ENCODE measurements at places on chromosomes 5 and 9. TPM values are rescaled to one million over a fixed set of nuclear protein-coding genes. Genes with fewer than 3 reads are reported as not detected.

The SPINK4 gene
- not detected for total RNA-seq

The FOXD4L5 gene
- total RNA-seq = 0.06 TPM

The RFK gene
- 29.0 TPM for total RNA-seq

The KCTD16 gene
- 0.01 TPM for total RNA-seq

The STC2 gene
- 49.1 TPM for total RNA-seq

The GRIN3A gene
- not detected for total RNA-seq

The IFNB1 gene
- total RNA-seq = not detected

The LCN9 gene
- not detected for total RNA-seq

The TSSK1B gene
- not detected for total RNA-seq

The TAF11L5 gene
- total RNA-seq = not detected

The AFF4 gene
- total RNA-seq = 23.3 TPM

The CATSPER3 gene
- 0.15 TPM for total RNA-seq

The TEK gene
- total RNA-seq = 0.15 TPM

The SUSD3 gene
- total RNA-seq = 0.82 TPM

The SLC34A3 gene
- total RNA-seq = 0.15 TPM

The IFNK gene
- not detected for total RNA-seq

The F12 gene
- 15.9 TPM for total RNA-seq

The OR1J2 gene
- total RNA-seq = not detected

The PDGFRB gene
- 0.80 TPM for total RNA-seq

The HAND1 gene
- 0.52 TPM for total RNA-seq

The FOXI1 gene
- not detected for total RNA-seq

The ELAVL2 gene
- total RNA-seq = 0.04 TPM

The HARS2 gene
- 36.7 TPM for total RNA-seq

The SLCO4C1 gene
- total RNA-seq = not detected

The DENND1A gene
- 10.3 TPM for total RNA-seq

The SMIM33 gene
- not detected for total RNA-seq

The POU5F2 gene
- 0.02 TPM for total RNA-seq

The EDIL3 gene
- 0.12 TPM for total RNA-seq

The TTC16 gene
- total RNA-seq = 0.05 TPM

The NEURL1B gene
- 10.0 TPM for total RNA-seq

The PGM5 gene
- total RNA-seq = not detected

The BRD8 gene
- total RNA-seq = 43.4 TPM

The REXO4 gene
- total RNA-seq = 33.6 TPM

The CDX1 gene
- total RNA-seq = not detected

The FLT4 gene
- 3.6 TPM for total RNA-seq

The HRCT1 gene
- 0.34 TPM for total RNA-seq

The LHX2 gene
- total RNA-seq = 4.1 TPM

The PCDHB12 gene
- not detected for total RNA-seq

The SLC6A3 gene
- 1.3 TPM for total RNA-seq

The PAXX gene
- 79.7 TPM for total RNA-seq

The RASEF gene
- 6.7 TPM for total RNA-seq

The MAST4 gene
- total RNA-seq = 1.7 TPM

The AGXT2 gene
- not detected for total RNA-seq

The LHX6 gene
- 3.1 TPM for total RNA-seq

The UAP1L1 gene
- 11.9 TPM for total RNA-seq

The ENHO gene
- 2.3 TPM for total RNA-seq

The PRR16 gene
- 0.05 TPM for total RNA-seq

The PTPRD gene
- total RNA-seq = 0.35 TPM

The CDKN2A gene
- not detected for total RNA-seq

The TXNDC8 gene
- not detected for total RNA-seq

The COMMD10 gene
- total RNA-seq = 36.6 TPM

The SVEP1 gene
- 1.7 TPM for total RNA-seq

The SEMA5A gene
- under 0.01 TPM for total RNA-seq

The KCNT1 gene
- 0.02 TPM for total RNA-seq

The MZB1 gene
- total RNA-seq = not detected

The WDR31 gene
- total RNA-seq = 0.96 TPM

The ADAMTSL1 gene
- total RNA-seq = 0.08 TPM

The KIF24 gene
- total RNA-seq = 3.5 TPM

The PCDHA9 gene
- not detected for total RNA-seq
